ENCODE measurements at places on chromosomes 2 and 18.

- DNase-seq = no peak
Observed at GRCh38 chr18:79819064-79819967, 21.6 kb downstream of the KCNG2 start.

- DNase-seq = no peak
Observed at GRCh38 chr2:126515471-126515870, 140.5 kb upstream of the GYPC start.

- DNase-seq = no peak
Observed at GRCh38 chr2:41595240-41595639, 452.6 kb upstream of the PKDCC start.

- no peak for DNase-seq
Observed at GRCh38 chr2:6358985-6359384, 506.7 kb downstream of the CMPK2 start.

DNA sequence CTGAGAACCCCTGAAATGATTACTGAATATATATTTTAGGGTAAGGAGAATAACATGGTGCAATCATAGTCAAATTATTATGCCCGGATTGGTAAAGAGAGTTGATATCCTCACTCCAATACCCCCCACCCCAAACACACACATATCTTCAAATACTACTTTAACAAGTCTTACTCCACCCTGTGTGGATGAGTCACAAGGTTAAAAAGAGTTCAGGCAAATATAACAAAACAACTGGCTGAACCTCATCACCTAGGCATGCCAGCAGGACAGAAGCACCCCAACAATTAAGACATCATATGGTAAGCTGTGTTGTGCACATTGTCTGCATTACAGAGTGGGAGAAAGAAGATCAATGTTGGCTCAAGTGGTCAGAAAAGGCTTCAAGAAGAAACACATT lies 857.4 kb downstream of the TDRD15 start:
- no peak for DNase-seq

GRCh38 chr2:15758848-15759247 lies 167.2 kb downstream of the DDX1 start:
- no peak for DNase-seq

GRCh38 chr2:169050476-169051240 lies 18.7 kb upstream of the DHRS9 start:
- DNase-seq = no peak

- no peak for DNase-seq
Observed at GRCh38 chr2:59395119-59395518, 1154.0 kb upstream of the FANCL start.

GRCh38 chr2:42510608-42511243 lies 16.9 kb upstream of the KCNG3 start:
- no peak for DNase-seq

- DNase-seq = no peak
Observed at GRCh38 chr2:235591921-235592320, 98.1 kb downstream of the AGAP1 start.

DNA sequence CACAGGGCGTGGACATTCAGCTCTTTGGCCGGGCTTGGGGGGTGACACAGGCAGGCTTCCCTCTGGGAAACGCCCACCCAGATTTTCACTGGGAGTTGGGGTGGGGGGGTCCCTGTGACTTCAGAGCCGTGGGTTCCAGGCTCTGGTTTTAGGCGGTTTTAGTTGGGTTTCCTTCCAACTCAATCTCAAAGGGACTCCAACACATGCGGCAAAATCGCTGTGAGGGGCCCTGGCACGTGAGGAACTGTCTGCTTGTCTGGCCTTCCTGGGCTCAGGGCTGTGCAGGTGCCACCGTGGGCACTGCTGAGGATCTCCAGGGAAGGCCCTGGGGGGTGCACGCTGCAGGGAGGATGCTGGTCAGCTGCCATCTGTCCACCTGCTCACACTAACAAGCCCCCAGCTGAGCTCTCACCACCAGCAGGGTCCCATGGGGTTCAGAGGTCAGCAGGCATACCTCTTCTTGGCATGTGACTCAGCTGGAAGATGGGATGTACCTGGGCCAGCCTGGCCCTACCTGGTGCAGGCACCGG lies 11.7 kb downstream of the HS6ST1 start:
- DNase-seq = peak; percentile 55

DNA sequence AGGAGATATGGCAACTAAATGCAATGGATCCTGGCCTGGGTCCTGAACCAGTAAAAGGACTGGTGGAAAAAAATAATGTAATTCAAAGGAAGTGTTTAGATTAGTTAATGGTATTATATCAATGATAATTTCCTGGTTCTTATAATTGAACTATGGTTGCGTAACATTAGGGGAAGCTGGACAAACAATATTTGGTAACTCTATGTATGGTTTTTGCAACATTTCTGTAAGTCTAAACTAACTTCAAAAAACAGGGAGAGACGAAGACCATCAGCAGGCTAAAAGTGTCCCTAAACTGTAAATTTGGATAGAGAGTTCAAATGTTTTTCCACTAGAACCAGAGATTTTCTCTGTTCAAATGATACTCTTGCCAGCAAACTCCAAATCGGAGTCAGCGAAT lies 36.9 kb downstream of the KLF7 start:
- DNase-seq = no peak

GRCh38 chr2:80326214-80326613 lies 21.7 kb upstream of the LRRTM1 start:
- DNase-seq = no peak

GRCh38 chr2:225041851-225042799 lies at the start of gene DOCK10:
Gene DOCK10 (minus strand): TSS chr2:225042468. CDS start chr2:225042374, 94 bp downstream.
- DNase-seq = no peak

DNA sequence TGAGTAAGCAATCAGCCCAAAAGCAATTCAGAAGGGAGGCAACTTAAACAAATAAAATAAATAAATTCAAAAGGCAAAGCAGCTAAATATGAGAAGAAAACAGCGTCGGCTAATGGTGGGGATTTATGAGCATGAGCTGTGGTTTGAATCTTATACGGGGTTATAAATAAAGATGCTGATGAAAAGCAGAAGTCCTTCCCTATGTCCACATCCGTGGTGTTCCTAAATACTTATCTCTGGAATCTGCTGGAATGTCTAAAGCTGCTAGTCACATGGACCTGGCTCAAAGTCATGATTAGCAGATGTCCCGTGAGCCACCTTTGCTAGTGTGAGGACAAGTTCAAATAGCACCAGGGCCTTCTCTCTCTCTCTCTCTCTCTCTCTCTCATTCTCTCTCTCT lies 33.8 kb downstream of the SMIM21 start:
- no peak for DNase-seq
